IPS DF 6.9 (cell line): ENCODE measurements at places on chromosomes 3 and 15.

DNA sequence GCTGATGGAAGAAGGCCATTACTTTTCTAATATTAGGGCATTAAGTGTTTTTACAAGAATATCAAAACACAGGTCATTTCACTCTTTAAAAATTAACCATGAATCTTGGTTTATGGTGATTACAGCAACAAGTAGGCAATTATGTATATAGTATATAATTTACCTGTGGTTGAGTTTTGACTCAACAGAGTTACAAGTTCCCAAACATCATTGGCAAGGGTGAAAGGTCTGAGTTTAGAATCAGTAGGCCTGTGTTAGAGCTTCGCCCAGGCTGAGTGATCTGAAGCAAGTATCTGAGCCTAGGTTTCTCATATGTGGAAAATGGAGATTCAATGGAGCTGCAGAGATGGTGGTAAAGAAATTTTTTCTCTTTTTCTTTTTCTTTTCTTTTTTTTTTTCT, 25.1 kb upstream of the LPP start:
- DNase-seq = no peak

GRCh38 chr3:59101231-59101736, 51.5 kb upstream of the CFAP20DC start:
- DNase-seq = no peak

DNA sequence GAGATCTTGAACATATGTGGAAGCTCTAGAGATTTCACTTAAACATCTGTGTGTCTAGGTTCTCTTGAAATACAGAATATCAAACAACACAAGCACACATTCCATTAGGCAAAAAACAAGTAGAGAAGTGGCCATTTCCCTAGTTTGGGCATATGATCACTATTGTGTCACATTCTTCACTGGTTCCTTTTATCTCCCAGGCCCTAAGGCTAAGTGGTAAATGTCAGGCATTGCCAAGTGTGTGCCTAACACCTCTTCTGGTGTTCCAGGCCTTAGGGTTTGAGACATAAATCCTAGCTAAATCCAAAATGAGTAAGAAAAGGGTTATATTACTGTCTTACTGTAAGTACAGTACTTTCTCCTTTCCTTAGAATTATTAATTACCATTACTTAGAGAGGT, 880.1 kb downstream of the PDCD6IP start:
- DNase-seq = no peak

DNA sequence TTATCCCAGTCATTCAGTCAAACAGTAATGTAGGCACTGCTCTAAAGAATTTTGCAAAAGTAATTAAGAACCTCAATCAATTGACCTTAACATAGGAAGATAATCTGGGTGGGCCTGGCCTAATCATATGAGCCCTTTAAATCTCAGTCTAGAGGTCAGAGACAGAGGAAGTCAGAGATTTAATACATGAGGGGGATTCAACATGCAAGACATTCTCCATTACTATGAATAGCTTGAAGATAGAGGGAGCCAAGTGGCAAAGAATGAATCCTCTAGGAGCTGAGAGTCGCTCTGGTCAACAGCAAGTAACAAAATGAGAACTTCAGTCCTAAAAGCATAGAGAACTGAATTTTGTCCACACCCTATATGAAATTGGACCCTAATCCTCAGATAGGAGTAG, 39.0 kb upstream of the MBNL1 start:
- DNase-seq = no peak

DNA sequence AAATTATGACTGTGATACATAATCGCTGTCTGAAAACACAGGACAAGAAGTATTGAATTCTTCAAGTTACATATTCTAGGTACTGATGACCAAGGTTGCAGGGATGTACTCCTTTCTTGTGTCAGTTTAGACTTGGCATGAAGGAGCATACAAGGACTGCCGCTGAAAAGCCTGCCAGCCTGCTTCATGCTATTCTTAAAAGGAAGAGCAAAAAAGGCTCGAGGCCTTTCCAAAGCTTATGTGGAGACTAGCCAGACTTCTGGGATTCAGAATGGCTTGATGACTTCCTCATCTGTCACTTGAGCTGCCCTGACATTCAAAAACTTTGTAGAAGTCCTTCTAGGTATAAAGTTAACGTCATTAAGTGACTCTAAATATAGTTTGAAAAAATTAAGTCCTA, 92.0 kb downstream of the CADM2 start:
- no peak for DNase-seq

GRCh38 chr15:77630056-77630455, 2.7 kb downstream of the LINGO1 start:
- no peak for DNase-seq

DNA sequence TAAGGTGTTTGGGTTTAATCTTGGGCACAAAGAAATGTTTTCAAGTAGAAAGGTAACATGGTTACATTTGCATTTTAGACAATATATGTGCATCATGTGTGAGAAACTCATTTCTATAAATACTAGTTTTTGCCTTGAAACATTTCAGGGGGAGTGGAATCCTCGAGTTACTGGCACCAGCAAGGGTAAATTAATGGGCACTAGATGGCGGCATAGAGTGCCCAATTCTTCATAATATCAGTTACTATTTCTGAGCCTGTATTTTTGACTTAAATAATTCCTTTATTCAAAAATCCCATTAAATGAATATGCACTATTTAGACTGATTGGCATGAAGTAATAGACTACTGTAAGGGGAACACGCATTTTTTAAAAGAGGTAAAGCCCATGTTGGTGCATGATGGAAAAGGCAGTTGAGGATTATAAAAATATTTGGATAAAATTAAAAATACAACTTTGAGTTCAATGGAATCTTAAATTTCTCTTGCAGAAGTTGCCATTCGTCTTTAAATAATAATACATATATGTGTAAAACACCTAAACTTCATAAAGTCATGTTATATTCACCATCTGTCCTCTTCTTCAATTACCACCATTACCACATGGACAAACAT, 106.3 kb downstream of the ZBTB20 start:
- no peak for DNase-seq

GRCh38 chr3:102176333-102177050, 258.3 kb upstream of the ZPLD1 start:
- no peak for DNase-seq

- DNase-seq = no peak
Measured at GRCh38 chr15:72866866-72867616, 83.5 kb upstream of the ADPGK start.

DNA sequence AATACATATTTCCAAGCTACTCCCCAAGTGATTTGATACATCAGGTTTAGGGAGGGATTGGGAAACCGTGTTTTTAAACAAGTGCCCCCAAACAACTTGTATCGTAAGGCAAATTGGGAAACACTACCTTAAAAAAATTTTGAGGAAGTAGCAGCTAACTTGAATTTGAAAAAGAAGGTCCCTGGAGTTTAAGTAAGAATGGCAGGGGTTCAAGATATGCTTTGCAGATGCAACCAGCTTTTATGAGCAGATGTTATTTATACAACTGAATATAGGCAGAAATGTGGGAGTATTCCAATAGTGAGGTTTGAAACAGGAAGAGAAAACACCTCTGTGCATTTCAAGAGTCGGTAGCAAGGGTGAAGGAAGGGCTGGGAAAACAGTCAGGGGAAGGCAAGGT, 139.6 kb downstream of the IL20RB start:
- DNase-seq = no peak

DNA sequence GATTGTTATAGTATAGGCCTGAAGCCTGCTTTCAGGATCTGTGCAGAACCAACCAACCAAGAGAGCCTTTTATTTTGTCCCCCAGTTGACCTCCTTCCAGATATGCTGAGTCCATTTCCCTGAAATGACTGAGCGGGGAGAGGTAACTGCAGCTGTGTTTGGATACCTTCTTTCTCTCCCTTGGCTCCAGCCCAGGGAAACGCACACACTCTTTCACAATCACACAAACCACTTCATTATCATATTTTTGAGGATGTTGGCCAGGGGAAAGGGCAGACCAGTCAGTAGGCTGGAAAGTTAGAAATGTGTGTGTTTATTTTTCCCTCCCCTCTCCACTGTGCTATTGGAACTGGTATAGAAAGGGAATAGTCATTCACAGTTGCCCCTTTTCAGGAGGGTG, 417.7 kb upstream of the TBL1XR1 start:
- no peak for DNase-seq

- no peak for DNase-seq
Measured at GRCh38 chr15:23561914-23562313, 3.6 kb upstream of the MKRN3 start.

DNA sequence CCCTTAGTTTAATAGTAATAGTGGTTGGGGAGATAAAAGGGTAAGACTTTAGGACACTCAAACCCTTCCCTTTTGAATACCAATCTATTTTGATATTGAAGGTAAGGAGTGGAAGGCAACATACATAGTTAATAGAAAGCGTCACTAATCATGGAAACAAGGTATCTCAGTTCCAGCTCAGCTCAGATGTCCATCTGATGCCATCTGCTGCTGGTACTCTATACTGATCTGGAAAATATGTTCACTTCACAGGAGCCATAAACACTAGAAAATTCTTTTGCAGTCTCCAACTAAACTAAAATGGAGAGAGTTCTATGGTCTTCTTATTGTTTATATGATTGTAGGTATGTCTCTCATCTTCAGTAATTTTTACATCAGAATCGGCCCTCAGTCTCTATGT, 1777.1 kb downstream of the OTOL1 start:
- no peak for DNase-seq

DNA sequence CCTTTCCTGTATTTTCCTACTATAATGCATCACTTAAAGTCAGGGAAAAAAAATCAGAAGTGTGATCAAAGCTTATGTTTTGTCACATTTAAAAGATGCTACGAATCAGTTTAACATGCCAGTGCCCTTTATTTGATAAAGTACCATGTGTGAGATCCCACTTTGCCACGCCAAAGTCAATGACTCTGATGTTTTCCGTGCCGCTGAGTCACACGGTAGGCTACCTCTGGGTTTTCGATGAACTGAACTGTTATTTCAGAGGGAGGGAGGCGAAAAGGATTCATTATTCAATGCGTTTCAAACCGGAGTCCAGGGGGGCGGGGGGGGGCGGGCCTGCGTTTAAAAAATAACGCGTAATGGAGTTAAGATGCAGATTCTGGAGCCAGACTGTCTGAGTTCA, 203.0 kb downstream of the ABHD5 start:
- no peak for DNase-seq

DNA sequence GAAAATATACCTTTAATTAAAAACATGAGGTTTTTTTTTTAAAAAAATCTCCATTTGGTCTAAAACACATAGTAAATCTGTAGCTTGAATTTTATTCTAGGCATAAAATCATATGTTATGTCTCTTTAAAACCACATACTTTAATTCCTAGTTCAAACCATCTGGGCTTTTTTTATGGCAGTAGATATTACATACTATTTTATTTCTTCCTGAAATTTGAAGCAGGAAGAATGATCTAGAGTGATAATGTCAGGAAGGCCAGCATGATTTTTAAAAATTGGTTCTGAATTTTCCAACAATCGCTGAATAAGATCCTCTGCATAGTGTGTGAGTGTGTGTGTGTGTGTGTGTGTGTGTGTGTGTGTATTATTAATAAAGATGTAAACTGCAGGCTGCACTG, 420.3 kb downstream of the NAALADL2 start:
- DNase-seq = no peak

DNA sequence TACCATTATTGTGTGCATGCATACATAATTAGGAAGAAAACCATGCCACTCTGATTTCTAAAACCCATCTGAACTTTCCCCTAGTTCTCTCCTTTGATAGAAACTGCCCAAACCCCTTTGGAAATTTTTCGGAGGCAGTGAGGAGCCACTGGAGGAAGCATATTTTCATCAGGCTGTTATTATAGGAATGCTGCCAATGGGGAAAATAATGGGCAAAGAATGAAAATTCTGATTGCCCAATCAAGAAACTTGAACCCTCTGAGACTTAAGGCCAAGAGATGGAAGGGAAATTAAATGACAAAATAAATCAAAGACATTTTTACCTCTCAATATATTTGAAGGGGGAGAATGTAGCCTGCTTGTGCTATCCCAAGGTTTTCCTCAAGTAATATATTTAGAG, 376.0 kb upstream of the PDZRN3 start:
- DNase-seq = no peak

GRCh38 chr15:61169904-61170695, 59.0 kb downstream of the RORA start:
- no peak for DNase-seq

- DNase-seq = no peak
Measured at GRCh38 chr3:112813723-112814171, 32.9 kb downstream of the CD200R1L start.

- DNase-seq = no peak
Measured at GRCh38 chr15:77855871-77856270, 221.6 kb downstream of the TBC1D2B start.

DNA sequence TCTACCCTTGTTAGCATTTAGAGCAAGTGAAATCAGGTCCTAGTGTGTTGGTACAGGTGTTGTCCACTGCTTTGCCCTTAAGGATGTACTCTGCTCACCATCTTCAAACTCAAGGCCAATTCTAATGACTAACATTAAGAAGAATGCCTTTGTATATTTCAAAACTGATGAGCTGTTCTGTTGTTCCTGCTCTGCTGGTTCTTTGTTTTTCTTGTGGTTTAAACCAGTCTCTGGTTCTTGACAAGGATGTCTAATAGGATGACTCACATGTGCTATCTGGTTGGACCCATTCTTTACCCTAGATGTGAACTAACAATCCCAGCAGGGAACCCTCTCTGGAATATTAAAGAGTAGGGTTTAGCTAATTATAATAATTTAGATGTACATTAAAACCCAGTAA, 17.3 kb downstream of the ABHD5 start:
- DNase-seq = no peak

- no peak for DNase-seq
Measured at GRCh38 chr3:108092501-108092900, 1.7 kb upstream of the CD47 start.

DNA sequence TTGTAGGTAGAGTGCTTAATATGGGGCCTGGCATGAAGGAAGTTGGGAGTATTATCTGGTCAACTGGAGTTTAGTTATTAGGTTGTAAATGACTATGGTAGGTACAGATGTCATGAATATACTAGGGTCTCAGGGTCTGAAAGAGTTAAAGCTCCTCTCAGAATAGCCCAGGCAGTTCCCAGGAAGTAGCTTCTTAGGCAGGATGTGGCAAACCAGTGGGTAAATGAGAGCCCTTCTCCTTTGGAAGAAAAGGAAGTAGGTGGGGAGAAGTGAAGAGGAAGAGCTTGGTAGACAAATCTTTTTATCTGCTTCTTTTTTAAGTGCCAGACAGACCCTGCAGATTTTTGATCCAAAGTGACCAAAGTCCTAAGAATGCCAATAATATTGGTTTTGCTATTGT, 24.5 kb downstream of the MAP2K1 start:
- DNase-seq = no peak

- DNase-seq = no peak
Measured at GRCh38 chr3:10546181-10546624, 40.8 kb upstream of the ATP2B2 start.

DNA sequence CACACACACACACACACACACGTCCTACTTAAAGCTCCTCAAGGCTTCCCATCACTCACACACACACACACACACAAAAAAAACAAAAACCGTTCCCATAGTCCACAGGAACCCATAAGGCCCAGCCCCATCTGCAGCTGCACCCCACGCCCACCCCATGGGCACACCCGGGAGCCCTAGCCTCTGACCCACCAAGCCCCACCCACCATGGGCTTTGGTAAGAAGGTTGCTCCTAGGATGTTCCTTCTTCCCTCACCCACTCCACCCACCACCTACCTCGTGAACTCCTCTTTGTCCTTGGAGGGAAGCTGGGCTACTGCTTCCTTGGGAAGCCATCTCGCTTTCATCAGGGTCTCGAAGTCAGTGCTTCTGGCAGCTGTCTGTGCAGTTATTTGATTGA, 115.1 kb downstream of the TPRA1 start:
- no peak for DNase-seq

GRCh38 chr3:5296362-5296761, 108.9 kb downstream of the EDEM1 start:
- DNase-seq = no peak

GRCh38 chr3:13141183-13141582, 68.0 kb upstream of the IQSEC1 start:
- DNase-seq = no peak
